Effector memory CD4-positive, alpha-beta T cell (primary cell): ENCODE measurements at places on chromosomes 5 and 9.

DNA sequence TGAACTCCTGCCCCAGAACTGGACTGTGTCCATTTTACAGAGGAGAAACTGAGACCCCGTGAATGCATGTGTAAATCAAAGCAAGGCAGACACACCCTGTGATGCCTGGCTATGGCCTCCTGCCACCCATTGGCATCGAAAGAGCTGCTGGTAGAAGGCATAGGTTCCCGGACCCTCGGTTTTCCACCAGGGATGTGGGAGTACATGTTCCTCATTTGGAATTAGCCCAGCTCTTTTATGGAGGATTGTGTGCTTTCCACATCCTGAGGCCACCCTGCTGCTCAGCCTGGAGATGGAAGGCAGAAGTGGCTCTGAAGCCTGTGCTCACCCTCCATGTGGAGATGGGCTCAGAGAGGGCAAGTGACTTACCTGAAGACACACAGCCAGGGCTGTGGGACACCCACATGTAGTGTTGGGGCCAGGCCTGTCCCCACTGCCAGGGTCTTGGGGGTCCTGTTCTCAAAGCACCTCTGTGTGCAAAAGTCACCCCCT is 2.8 kb downstream of the SUSD3 start:
- DNase-seq, result no peak
- no peaks in the 10 kb centered on the region for H3K27me3 ChIP-seq
- peak overlapping the region; percentile 66 for H3K4me3 ChIP-seq
- H3K36me3 ChIP-seq, result peaks cover 14% of the 10 kb centered on the region
- peak overlapping the region; percentile 89 for H3K27ac ChIP-seq

GRCh38 chr5:68215898-68216244 is 315 bp downstream of the PIK3R1 start:
- H3K4me1 ChIP-seq, result peaks cover 10% of the 10 kb centered on the region
- H3K27ac ChIP-seq, result peak overlapping the region; percentile 91
- peaks cover 7% of the 10 kb centered on the region for H3K36me3 ChIP-seq
- H3K27me3 ChIP-seq, result no peaks in the 10 kb centered on the region

DNA sequence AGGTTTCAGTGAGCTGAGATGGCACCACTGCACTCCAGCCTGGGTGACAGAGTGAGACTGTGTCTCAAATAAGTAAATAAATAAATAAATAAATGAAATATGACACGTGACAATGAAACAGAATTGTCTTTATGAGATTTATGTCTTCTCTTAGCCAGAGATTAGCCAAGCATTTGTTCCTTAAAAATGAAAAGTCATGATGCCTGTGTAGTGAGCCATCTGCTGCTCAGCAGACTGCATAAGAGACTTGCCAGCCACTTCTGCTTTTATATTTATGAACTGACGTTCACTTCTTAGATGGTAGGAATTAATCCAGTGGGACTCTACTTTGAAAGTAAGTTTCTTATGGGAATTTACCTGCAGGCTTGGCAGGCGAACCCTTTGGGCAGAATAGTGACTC is 227.4 kb downstream of the NR3C1 start:
- DNase-seq, result no peak
- no peak overlapping the region for H3K4me3 ChIP-seq
- no peak overlapping the region for H3K27ac ChIP-seq
- no peaks in the 10 kb centered on the region for H3K27me3 ChIP-seq

GRCh38 chr9:122133263-122133983 is 26.2 kb downstream of the NDUFA8 start:
- no peak for DNase-seq
- H3K4me3 ChIP-seq, result no peak overlapping the region
- H3K27me3 ChIP-seq, result no peaks in the 10 kb centered on the region
- H3K27ac ChIP-seq, result no peak overlapping the region

DNA sequence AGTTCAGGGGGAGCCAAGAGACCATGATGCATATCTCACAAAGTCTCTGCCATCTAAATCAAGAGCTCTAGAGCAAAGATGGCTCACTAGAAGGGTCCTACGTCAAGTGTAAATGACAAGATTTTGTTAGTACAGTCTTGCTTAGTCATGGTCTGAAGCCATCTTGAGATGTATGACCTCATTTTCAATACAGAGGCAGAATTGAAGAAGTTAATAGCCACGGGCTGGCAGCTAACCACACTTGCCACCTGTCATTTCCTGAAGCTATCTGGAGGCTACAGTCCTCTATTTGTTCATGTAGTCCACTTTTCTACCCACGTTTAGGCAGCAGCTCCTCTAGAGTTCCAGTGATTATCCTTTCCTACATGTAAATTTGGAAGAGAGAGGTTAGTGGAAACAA is 231.7 kb upstream of the CDH12 start:
- no peak overlapping the region for H3K27ac ChIP-seq
- H3K27me3 ChIP-seq, result no peaks in the 10 kb centered on the region
- no peak for DNase-seq
- no peaks in the 10 kb centered on the region for H3K4me1 ChIP-seq
- no peak overlapping the region for H3K4me3 ChIP-seq

- DNase-seq, result no peak
- H3K36me3 ChIP-seq, result no peaks in the 10 kb centered on the region
- no peaks in the 10 kb centered on the region for H3K4me1 ChIP-seq
Observed at GRCh38 chr9:124299515-124300090, 41.9 kb downstream of the NEK6 start.

- no peak overlapping the region for H3K27ac ChIP-seq
- no peaks in the 10 kb centered on the region for H3K4me1 ChIP-seq
- no peak overlapping the region for H3K4me3 ChIP-seq
- peaks cover 3% of the 10 kb centered on the region for H3K27me3 ChIP-seq
- H3K36me3 ChIP-seq, result no peaks in the 10 kb centered on the region
- no peak for DNase-seq
Observed at GRCh38 chr9:36976371-36977030, 57.6 kb downstream of the PAX5 start.

GRCh38 chr5:2001300-2001699 is 118.6 kb upstream of the IRX4 start:
- no peak overlapping the region for H3K27ac ChIP-seq
- no peak for DNase-seq
- H3K4me3 ChIP-seq, result no peak overlapping the region
- H3K4me1 ChIP-seq, result no peaks in the 10 kb centered on the region
- no peaks in the 10 kb centered on the region for H3K27me3 ChIP-seq
- H3K36me3 ChIP-seq, result no peaks in the 10 kb centered on the region

GRCh38 chr5:179255527-179256327 is 89.5 kb downstream of the ADAMTS2 start:
- no peak overlapping the region for H3K27ac ChIP-seq
- H3K4me3 ChIP-seq, result no peak overlapping the region
- no peaks in the 10 kb centered on the region for H3K36me3 ChIP-seq
- H3K27me3 ChIP-seq, result no peaks in the 10 kb centered on the region
- H3K4me1 ChIP-seq, result no peaks in the 10 kb centered on the region

- H3K36me3 ChIP-seq, result no peaks in the 10 kb centered on the region
- H3K4me3 ChIP-seq, result no peak overlapping the region
- H3K27ac ChIP-seq, result no peak overlapping the region
- no peak for DNase-seq
- H3K4me1 ChIP-seq, result no peaks in the 10 kb centered on the region
Observed at GRCh38 chr5:31823472-31823871, 184.5 kb downstream of the PDZD2 start.

GRCh38 chr9:37942621-37943344 is 38.9 kb upstream of the SLC25A51 start:
- H3K27me3 ChIP-seq, result no peaks in the 10 kb centered on the region
- no peaks in the 10 kb centered on the region for H3K4me1 ChIP-seq
- no peak overlapping the region for H3K27ac ChIP-seq
- no peak overlapping the region for H3K4me3 ChIP-seq
- DNase-seq, result no peak

DNA sequence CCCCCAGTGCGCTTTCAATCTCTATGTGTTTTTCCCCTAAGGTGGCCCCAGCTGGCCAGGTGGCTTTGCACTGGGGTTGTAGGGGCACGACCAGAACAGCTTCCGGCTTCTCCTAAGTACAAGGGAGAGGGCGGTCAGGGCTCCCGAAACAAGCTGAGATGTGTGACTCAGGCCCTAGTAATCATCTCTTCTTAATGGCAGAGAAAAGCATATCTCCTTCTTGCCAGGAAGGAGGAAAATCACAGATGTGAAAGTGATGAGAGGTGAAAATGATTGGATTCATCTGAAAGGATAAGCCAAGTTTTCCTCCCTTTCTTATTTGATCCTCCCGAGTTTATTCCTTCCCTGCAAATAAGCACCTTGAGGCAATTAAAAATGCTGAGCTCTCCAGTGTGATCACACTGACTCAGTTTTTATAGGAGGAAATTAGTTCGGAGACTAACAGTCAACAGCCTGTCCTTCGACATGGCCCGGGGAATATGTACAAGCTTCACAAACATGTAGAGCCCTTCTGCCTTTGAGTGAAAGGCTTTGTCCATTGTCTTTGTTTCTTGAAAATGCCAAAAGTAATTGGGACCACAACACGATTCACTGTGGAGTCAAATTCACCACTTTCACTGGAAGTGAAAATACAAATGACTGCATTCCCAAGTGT is 514.8 kb downstream of the PSAT1 start:
- H3K27me3 ChIP-seq, result no peaks in the 10 kb centered on the region
- no peak overlapping the region for H3K27ac ChIP-seq
- no peaks in the 10 kb centered on the region for H3K4me1 ChIP-seq
- H3K36me3 ChIP-seq, result no peaks in the 10 kb centered on the region
- DNase-seq, result no peak

DNA sequence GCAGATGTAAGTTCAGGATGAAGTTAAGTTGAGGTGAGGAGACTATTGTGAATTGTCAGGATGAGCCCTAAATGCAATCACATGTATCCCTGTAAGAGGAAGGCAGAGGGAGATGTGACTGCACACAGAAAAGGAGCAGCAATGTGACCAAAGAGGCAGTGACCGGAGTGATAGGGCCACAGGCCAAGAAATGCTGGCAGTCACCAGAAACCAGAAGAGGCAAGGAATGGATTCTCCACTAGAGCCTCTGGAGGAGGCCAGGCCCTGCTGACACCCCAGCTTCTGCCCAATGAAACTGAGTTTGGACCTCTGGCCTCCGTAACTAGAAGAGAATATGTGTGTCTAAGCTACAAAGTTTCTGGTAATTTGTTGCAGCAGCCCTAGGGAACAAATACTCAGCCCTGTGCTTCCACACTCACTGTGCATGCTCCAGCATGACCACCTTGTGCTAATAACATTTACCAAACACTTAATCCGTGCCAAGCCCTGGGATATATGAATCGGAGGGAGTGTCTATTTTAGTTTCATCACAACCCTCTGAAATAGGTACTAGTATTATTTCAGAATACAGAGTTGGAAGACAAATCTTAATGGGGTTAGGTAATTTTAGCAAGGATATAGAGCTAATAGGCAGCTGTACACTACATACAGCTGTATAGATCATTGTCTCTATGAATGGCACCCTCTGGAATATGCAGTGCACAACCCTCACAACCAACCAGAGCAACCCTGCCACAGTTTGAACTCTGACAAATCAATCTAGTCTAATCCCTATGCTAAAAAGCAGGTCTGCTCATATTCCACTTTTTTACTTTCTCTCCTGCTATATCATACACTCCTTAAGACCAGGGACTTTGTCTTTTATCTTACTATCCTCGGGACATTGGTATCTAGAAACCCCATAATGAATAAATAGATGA is 7.8 kb upstream of the GPX8 start:
- H3K27ac ChIP-seq, result no peak overlapping the region
- H3K4me3 ChIP-seq, result no peak overlapping the region
- H3K27me3 ChIP-seq, result no peaks in the 10 kb centered on the region
- DNase-seq, result no peak

DNA sequence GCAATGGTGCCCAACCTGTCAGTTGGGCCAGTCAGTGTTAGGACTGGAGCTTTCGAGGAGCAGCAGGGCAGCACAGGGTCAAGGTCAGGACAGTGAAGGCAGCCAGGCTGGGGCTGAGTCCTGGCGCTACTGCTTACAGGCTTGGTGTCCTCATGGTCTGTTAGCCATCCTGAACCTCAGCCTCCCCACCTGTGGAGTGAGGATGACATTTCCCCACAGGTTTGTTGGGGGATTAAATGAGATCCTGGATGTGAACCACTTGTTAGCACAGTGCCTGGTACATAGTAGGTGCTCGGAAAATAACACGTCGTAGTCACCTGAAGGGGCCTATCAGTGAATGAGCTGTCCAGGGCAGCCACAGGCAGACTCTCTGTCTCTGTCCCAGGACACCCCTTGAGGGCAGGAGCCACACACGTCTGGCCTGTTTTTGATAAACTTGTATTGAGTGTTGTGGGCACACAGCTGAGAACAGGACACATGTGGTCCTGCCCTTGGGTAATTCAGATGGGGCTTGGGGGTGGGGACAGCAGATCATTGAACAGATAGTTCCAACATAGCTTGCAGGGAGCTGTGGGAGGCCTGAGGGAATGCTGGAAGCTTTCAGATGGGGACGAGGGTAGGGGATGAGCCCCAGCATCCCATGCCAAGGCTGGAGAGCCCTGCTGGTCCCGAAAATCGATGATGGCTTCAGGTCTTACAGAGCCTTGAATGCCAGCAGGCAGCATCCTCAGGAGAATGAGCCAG is 69.3 kb downstream of the AMBP start:
- H3K27me3 ChIP-seq, result no peaks in the 10 kb centered on the region
- no peak overlapping the region for H3K27ac ChIP-seq

- H3K4me1 ChIP-seq, result no peaks in the 10 kb centered on the region
- no peak for DNase-seq
- H3K4me3 ChIP-seq, result no peak overlapping the region
- no peaks in the 10 kb centered on the region for H3K36me3 ChIP-seq
Observed at GRCh38 chr5:178285399-178286225, 53.0 kb upstream of the PHYKPL start.

- no peak overlapping the region for H3K27ac ChIP-seq
- no peaks in the 10 kb centered on the region for H3K4me1 ChIP-seq
- H3K4me3 ChIP-seq, result no peak overlapping the region
- no peak for DNase-seq
- no peaks in the 10 kb centered on the region for H3K36me3 ChIP-seq
Observed at GRCh38 chr5:174046558-174046957, 1.1 kb downstream of the NSG2 start.

DNA sequence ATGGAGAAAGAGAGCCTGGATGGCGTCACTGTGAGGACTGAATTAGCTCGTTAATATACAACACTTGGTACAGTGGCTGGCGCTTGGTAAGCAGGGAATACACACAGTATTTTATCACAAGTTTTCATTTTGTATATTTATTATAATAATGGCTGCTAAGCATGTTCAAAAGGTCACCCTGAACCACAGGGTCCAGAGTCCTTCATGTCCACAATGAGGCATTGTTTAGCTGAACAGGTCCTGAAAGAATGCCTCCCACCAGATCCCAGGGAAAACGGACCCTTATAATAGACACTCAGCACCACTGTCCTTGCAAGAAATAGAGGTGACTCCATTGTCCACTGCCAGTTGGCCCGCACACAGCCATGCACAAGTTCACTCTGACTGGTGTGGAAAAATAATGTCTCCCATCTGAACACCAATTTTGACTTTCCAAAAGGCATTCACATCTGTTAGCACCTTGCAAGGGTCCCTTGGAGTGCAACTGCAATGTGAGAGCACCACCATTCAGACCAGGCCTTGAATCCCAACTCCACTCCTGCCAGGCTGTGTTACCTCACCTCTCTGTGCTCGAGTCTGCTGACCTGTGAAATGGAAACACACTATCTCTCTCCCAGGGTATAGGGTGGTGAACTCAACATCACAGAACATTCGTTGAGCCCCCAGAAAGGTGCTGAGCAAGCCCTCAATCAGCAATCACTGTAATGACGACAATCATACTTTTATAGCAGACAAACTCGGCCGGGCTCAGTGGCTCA is 3.9 kb downstream of the VDAC1 start:
- H3K4me1 ChIP-seq, result peaks cover 24% of the 10 kb centered on the region
- H3K27me3 ChIP-seq, result no peaks in the 10 kb centered on the region
- H3K36me3 ChIP-seq, result no peaks in the 10 kb centered on the region
- H3K4me3 ChIP-seq, result no peak overlapping the region
- H3K27ac ChIP-seq, result no peak overlapping the region
- no peak for DNase-seq
